ENCODE measurements at places on chromosomes 3 and 15. TPM values are rescaled to one million over a fixed set of nuclear protein-coding genes. Genes with fewer than 3 reads are reported as not detected.

Gene SAXO2
- not detected for total RNA-seq

- DNase-seq, result peak; percentile 86
These were observed 76.0 kb downstream of the ZNF609 start for GRCh38 chr15:64536244-64536836.

DNA sequence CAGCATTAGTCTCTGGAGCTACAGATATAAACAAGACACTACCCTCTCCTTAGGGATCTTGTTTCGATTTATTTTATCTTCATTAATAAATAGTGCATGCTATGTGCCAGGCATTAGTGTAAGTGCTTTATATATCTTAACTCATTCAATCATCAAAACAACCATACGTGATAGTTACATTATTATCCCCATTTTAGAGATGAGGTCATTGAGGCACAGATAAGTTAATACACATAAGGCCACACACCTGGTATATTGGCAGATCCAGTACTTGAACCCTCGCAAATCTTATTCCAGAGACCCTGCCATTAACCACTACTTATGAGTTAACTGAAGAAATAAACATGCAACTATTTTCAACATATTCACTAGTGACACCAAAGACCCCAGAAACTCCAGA is 25.7 kb upstream of the NR2F2 start:
- no peak for DNase-seq

Gene DPPA2
- total RNA-seq, result not detected

Gene MYRIP
- not detected for total RNA-seq

Gene OR4M2
- total RNA-seq, result not detected

Gene CADPS
- total RNA-seq, result 0.84 TPM

DNA sequence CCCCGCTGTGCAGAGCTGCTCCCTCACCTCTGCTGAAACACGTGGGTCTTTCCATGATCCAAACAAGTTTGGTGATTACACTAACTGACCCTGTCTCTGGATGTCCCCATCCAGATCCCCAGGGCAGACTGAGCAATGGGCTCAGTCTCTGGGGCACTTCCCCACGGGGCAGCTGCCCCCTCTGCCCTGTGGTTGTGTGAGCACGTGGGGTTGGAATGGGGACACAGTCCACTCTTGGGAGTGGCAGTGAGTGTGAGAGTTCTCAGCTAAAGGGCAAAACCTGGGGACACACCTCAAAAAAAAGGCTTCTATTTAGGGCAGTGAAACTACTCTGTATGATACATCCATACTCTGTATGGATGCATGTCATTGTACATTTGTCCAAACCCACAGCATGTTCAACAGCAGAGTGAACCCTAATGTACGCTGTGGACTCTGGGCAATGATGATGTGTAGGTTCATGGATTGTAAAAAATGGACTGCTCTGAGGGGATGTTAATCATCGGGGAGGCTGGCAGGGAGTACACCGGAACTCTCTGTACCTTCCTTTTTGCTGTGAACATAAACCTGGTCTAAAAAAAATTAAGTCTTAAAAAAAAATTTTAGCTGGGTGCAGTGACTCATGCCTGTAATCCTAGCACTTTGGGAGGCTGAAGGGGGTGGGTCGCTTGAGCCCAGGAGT is 49.9 kb upstream of the BLM start:
- DNase-seq, result peak; percentile 38

Gene MAP2K1
- total RNA-seq, result 65.6 TPM

Gene ACTC1
- total RNA-seq, result 2.9 TPM

Gene GNAT1
- total RNA-seq, result not detected

DNA sequence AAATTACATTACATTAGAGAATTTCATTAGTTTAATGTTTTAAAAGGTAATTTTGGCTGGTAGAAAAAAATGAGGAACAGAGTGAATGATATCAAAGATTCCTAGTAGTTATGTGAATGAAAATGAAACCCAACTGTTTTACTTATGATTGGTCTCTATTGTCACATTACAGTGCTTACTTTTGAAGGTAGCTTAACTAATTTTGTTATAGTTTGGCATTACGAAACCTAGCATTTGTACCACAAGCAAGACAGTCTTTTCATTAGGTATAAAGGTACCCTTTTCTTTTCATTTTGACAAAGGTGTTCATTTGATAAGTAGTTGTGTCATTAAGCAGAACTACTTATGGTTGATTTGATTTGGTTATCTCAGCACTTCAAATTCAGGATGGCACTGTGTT is 6.9 kb downstream of the SELENOT start:
- DNase-seq, result no peak

- DNase-seq, result no peak
These were observed 299.6 kb downstream of the CACNA2D3 start for GRCh38 chr3:54421943-54422342.

- peak; percentile 76 for DNase-seq
These were observed 38.0 kb upstream of the XCR1 start for GRCh38 chr3:46065294-46065705.

DNA sequence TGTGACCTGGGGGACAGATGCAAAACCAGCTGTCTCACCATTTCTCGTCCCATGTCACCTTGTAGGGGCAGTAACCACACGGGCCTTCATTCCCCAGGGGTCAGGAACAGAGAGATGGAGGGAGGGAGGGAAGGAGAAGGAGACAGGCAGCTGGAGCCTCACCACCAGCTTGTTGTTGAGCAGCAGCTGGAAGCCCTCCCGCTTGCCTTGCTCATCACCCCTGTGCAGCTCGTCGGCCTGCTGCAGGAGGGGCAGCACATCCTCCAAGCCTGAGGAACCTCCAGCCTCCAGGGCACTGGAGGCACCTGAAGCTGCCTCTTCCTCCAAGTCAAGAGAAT is 10.3 kb downstream of the RMDN3 start:
- DNase-seq, result no peak

DNA sequence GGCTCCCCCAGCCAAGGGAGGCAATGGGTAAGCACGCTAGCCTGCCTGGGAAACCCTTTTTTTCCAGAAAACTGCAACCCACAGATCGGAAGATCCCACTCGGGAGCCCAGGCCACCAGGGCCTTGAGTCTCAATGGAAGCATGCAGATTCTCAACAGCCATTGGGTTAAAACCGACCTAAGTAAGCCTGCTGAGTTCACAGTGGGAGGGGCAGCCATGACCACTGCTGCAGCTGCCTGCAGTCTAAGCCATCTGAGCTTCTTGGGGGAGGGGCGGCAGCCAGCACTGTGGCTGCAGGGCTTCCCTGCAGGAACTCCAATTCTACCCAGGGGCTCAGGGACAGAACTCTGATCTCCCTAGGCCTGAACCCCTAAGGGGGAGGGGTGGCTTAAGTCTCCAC is 82.0 kb downstream of the DPPA2 start:
- DNase-seq, result no peak

DNA sequence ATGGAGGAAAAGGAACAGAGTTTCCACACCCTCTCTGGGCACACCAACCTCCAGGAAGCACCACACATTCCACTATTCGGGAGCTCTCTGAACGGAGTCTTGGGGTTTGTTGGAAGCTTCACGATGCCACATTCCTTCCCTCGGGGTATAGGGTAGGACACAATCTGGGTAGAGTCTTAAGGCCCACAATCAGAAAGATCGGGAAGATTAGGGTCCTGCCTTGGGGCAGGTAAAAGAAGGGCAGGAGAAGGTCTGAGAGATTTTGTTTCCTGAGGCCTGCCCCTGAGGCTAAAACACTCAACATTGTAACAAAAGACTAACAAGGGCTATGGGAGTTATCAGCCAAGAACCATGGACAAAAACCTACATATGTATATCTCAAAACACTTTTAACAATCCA is 89.2 kb upstream of the RAP2B start:
- peak; percentile 43 for DNase-seq

Gene GPR149
- total RNA-seq, result not detected

Gene WDR93
- 0.25 TPM for total RNA-seq

DNA sequence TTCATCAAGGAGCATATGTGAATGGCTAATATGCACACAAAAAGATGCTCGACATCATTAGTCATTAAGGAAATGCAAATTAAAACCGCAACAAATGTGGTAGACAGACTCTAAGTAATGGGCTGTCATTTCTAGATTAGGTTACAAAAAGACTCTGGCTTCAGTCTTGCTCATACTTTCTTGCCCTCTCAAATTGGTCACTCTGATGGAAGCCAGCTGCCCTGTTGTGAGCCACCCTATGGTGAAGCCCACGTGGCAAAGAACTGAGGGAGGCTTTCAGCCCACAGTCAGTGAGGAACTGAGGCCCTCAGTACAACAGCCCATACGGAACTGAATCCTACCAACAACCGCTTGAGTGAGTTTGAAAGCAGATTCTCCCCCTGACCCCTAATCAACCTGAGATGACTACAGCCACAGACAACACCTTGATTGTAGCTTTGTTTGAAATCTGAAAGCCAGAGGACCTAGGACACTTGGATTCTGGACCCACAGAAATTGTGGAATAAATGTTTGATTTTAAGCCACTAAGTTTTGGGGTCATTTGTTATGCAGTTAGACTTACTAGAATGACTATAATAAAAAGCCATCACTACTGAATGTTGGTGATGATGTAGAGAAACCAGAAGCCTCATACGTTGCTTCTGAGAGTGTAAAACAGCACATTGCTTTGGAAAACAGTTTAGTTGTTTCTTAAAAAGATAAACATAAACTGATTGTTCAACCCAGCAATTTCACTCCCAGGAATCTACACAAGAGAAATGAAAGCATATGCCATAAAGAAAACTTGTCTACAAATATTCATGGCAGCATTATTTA is 45.7 kb downstream of the EHHADH start:
- peak; percentile 78 for DNase-seq

DNA sequence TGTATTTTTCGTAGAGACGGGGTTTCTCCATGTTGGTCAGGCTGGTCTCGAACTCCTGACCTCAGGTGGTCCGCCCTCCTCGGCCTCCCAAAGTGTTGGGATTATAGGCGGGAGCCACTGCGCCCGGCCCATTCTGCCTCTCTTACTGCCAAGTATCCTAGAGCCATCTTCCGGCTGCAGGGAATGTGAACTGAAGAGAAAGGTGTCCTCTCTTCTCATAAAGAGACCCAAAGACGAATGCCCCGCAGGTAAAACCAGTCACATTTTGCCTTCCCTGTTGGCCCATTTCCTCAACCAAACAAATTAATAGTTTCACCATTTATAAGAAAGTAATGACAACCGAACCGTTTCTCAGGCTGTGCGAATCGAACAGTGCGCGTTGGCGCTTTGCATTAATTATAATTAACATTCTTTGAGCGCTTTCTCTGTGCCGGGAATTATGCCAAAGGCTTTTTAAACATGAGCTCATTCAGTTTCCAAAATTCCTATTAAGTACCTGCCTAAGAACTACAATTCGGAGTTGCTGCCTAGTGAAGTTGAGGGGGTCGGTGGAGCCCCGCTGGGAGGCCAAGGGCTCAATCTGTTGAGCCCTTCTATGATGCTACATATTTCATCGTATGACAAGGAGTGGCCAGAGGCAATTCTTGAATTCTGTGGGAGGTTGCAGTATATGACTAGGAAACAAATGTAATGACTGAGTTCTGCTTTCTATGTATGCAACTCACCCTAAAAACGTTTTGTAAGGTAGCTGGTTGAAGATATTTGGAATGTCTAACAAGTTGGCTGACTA is 819 bp upstream of the RPL24 start:
- DNase-seq, result peak; percentile 63

Gene CHST13
- not detected for total RNA-seq

GRCh38 chr3:149941186-149941585 is 29.5 kb downstream of the PFN2 start:
- DNase-seq, result peak; percentile 16

- no peak for DNase-seq
These were observed 283.7 kb downstream of the IL5RA start for GRCh38 chr3:2826453-2826852.

GRCh38 chr15:68298882-68299381 is 21.4 kb downstream of the FEM1B start:
- DNase-seq, result peak; percentile 36

Gene LRRN1
- total RNA-seq, result 1.6 TPM

DNA sequence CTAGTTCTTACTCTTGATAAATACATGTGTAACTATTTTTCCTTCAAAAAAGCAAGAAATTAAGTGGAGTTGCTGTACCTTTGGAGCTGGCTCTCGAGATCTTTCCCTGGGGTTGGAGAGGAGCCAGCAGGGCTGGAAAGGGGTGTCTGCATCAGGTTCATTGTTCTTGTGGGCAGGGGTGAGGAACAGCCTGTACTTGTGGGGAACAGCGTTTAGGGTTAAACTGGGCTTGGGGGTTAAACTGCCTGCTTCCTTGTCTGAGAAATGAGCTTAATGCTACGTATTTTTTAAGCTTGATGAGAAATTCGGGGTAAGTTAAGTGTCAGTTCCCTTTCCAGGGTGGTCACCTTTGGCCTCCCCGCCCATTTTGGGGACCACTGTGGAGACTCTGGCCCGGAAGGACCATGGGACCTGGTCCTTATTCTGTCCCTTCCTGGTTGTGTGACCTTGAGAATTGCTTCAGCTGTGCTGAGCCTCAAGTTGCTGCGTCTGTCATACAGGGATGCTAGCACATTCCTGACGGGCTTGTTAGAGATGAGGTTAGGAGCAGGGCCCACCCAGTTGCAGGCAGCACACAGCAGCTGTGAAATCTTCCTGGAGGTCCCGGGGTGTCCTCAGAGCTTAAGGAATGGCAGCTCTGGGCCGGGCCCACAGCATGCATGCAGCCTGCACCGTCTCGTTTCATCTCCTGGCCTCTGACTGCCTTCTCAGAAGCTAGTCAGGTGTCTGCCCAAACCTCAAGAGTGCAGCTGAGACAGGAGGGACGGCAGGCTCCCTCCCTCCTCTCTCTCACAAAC is 11.6 kb downstream of the H1-8 start:
- DNase-seq, result no peak

Gene FES
- total RNA-seq, result not detected

Gene KCNAB1
- 0.05 TPM for total RNA-seq

Gene CLDN18
- not detected for total RNA-seq
